ENCODE measurements at places on chromosomes 1 and 21.
A peak's percentile ranks its signal among the peaks of the same experiment; 100 is the strongest.

- no peak for DNase-seq
Measured at GRCh38 chr1:178796013-178796412, 71.0 kb downstream of the RALGPS2 start.

GRCh38 chr21:32728456-32728839 lies 635 bp upstream of the SYNJ1 start:
- no peak for DNase-seq

DNA sequence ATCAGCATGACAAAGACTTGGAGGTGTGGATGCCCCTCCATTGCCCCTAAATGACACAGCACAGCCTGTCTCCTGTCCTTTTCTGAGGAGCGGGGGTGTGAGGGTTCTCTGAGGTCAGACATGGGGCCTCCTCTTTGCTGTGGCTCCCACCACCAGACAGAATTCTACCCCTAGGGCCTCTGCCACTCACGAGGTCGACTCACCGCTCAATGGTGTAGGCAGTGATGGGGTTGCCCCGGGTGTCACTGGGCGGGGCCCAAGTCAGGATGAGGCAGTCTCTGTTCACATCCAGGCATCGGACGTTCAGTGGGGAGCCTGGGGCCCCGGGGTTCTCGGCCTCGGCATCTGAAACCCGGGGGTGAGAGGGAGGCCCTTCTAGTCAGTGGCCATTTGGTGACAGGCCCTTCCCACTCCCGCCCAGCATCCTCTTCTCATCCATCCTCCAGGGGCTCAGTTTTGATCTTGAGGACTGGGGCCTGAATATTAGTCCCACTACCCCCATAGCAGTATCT lies 19.9 kb downstream of the MYOM3 start:
- DNase-seq, result no peak

- DNase-seq, result no peak
Measured at GRCh38 chr1:24319312-24319863, at the start of gene GRHL3. Gene GRHL3, plus strand, starts transcription at chr1:24319357. Its CDS starts 195 bp downstream, at chr1:24319552.

GRCh38 chr1:90176530-90176929 lies 181.6 kb downstream of the ZNF326 start:
- no peak for DNase-seq

GRCh38 chr21:34923202-34923601 lies 125.9 kb downstream of the RUNX1 start:
- DNase-seq, result no peak

DNA sequence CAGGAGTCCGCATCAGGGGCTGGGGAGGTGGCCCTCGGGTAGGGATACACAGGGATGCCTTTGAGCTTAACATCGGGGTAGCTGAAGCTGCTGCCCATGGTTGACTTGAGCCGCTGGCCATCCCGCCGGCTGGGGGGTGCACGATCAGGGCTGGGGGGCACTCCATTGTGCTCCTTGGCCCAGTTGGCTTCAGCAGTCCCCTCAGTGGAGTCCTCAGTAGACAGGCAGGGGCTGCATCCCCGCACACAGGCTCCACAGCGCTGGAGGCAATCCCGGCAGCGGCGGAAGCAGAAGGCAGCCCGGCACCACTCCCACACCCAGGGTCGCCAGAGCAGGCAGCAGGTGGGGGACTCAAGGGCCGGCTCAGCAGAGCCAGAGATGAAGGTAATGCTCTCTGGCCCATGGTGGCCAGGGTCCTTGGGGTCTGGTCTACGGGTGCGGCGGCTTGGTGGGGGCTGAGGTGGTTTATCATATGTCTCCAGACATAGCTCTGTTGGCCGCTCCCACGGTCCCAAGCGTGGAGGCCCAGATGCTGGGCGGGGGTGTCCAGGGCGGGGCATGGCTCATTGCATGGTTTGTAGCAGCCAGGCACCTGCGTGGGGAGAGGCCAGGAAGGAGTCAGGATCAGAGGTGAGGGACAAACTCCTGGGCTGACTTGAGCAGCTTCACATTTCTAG lies 8.3 kb downstream of the KDF1 start:
- DNase-seq, result no peak

DNA sequence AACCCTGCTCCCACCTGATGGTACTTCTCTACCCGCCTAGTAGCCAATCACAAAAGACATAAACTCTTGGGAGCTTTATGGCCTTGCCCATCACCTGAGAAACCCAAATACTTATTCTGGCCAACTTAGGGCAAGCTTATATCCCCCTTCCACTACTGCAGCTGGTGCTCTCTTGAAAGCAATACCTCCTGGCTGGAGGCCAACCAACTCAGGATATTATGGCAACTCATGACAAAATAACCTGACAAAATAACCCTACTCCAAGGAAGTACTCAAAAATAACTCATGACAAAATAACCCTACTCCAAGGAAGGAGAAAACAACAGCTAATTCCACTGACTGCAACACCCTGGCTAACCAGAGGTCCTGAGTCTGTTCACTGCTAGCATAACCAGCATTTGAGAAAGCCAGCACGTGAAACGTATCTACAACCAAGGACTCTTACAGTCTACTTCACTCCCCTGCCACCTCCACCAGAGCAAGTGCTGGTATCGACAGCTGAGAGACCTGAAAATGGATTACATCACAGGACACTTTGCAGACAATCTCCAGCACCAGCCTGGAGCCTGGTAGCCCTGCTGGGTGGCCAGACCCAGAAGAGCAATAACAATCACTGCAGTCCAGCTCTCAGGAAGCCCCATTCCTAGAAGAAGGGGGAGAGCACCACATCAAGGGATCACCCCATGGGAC lies 179.9 kb downstream of the COL24A1 start:
- no peak for DNase-seq

- DNase-seq, result no peak
Measured at GRCh38 chr1:7040969-7041695, 255.9 kb downstream of the CAMTA1 start.

DNA sequence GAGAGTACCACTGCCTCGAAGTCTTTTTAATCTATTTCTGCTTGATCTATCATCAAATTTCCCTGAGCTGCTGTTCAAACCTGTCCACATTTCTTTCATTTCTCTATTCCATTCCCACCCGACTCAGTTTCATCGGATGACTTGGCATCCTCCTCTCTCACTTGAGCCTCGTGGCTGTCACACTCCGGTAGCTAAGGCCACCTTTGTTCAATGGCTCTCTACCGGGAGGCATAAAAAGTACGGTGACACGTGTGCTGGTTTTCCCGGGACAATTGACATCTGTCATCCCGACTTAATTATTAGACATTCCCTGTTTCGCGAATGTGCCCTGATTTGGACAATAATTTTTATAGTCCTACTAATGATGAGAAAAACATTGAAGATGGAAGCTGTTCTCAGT lies 22.6 kb downstream of the MIS18A start:
- no peak for DNase-seq

DNA sequence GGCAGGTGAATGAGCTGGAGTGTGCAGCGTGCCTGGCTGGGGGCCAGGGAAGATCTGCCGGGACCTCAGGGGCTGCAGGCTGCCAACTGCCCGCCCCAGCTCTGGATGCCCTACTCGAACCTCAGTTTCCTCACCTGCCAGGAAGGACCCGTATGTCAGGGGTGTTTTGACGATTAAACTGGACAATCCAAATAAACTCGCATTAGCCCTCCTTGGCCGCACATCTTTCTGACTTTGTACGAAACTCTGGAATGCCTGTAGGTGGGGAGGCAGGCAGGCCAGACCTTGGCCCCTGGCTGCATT lies 8.3 kb upstream of the ZNF669 start:
- no peak for DNase-seq

DNA sequence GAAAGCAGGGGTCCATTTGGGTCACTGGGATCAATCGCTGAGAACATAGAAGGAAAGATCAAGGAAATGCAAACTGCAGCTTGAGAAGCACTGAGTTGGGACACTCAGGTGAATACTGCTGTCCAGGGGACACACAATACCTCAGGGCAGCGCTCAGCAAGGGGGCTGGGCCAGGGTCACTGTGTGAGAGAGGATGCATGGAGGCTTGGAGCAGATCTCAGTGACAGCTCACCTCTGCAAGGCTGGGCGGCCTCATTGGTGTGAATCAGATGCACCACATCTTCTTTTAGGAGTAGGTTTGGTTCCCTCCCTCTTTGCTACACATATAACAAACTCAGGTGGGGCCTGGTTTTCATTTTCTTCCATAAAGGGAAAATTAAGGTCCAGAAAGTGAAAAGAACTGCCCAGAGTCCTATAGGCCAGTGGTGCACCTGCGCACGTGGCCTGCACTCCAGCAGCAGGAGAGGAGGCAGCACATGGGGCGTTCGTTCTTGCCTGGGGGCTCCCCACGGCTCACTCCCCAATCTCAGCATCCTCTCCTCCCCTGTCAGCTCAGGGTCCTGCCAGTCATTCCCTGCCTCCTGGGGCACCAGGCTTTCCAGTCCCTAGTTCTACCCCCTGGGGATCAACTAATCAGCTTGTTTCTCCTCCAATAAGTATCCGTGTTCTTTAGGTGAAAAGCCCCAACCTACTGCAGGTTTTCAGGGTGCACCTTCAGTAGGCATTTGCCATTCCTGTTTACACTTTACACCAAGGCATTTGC lies 1.5 kb downstream of the A3GALT2 start:
- no peak for DNase-seq

DNA sequence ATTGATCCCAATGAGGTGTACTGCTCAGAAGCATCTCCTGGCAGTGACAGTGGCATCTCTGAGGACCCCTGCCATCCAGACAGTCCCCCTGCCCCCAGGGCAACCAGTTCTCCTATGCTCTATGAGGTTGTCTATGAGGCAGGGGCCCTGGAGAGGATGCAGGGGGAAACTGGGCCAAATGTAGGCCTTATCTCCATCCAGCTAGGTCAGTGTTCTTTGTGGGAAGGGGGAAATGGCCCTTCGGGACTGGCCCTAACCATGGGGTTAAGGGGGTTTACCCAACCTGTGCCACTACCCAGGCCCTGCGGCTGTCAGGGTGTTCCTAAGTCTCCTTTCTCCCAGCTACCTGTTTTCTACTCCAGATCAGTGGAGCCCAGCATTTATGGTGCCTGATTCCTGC lies 1.3 kb downstream of the CREB3L4 start:
- DNase-seq, result no peak

DNA sequence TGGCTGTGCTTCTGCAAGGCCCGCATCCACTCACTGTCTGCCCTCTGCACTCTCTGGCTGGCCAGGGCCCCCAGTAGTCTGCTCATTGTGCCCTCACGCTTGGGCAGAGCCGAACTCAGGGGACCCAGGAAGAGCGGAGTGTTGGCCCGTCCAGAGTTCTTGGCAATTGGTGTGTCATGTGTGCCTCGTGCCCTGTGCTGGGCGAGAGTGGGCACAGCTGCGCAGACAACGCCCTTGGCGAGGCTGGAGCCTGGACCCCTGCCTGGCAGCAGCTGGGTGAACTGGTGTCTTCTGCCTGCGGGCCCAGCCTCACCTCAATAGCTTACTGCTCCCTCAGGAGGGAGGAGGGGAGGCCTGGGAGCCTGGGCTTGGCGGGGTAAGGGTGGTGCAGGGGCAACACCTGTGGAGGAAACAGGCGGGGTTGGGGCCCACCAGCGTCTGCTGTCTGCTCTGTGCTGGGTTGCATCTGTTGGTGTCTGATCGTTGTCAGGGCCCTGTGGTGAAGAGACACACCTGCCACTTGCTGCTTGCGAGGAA lies 2.1 kb downstream of the GUK1 start:
- DNase-seq, result no peak

DNA sequence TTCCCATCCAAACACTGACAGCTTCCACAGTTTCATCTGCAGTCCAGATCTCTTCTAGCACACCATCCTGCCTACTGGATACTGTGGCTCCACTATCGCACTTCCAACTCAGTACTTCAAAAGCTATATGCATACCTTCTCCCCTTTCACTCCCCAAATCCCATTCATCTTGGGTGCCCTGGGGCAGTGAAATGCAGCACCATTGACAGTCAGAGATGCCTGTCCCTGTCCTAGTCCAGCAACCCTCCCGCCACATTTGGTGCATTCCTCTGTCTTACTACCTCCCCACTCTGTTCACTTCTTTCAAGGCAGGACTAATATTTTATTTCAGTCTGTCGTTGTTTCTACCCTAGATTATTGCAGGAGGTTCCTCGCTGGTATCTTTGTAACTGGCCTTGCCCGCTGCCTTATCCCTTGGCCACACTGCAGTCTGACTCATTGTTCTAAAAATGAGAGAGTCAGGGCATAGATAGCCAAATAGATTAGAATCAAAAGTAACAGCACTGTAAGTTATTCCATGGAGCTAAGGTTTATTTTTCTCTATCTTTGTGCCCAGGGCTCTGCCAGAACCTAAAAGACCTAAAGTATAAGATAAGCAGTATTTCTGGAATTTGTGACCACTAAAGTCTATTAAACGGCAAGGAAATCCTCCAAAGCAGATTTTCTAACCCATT lies 96.7 kb downstream of the ESRRG start:
- DNase-seq, result no peak

GRCh38 chr1:41811051-41811795 lies 107.5 kb downstream of the HIVEP3 start:
- DNase-seq, result peak; percentile 54

- DNase-seq, result no peak
Measured at GRCh38 chr1:975365-975764, 6.5 kb downstream of the PERM1 start.

DNA sequence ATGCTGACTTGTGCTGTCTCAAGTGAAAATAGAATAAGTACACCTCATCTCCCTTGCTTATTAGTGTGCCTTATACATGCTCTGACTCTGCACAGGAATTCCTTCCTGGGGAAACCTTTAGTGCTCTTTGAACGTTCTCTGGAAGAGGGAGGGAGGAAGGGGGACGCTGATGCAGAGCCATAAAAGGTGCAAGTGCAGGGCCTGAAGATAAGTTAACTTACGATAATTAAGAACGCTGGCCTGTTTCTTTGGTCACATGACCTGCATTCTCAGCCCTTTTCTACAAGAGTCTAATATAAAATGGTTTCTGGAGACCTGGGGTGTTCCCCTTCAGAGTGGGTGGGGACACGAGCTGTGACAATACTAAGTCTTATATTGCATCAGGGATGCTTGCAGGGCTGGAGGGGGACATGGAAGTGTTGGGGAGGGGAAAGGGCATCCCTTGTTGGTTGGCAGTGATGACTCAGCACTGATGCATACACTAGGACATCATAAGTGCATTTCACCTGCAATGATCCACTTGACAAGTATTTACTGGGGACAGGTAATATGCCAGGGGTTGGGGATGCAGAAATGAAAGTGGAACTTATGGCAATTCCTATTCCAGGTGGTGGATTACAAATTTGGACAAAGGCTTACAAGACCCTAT lies 26.3 kb upstream of the KIAA0040 start:
- no peak for DNase-seq

- no peak for DNase-seq
Measured at GRCh38 chr21:44354001-44354405, 582 bp downstream of the TRPM2 start.

DNA sequence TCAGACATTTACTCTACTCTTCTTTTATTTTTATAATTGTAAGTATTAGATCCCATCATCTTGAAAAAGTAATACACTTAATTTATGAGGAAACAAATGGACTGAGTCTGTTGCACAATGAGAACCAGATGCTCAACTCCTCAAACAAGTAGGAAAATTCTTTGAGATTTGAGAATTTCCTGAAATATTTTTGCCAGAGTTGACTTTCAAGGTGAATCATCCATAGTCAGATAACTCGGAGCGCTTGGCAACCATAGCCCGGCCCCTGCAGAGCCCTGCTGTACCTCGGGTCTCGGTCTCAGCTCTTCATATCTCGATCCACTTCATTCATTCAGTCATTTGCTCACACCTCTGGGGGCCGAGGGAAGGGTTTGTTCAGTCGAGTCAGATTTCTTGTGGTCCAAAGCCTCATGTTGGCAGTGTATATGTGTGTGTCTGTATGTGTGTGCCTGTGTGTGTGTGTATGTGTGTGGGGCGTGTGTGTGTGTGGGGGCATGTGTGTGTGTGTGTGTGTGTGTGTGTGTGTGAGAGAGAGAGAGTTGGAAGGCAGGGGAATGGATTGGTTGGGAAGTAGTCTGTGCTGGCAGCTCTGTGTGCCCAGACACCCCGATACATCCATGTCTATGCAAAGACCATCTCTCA lies 18.1 kb upstream of the PCP4 start:
- DNase-seq, result no peak

Data from activated CD4-positive, alpha-beta T cell treated with anti-CD3 and anti-CD28 coated beads, Interleukin-2, amount 50 U/mL, for 4 hours (primary cell).